HTR-8/SVneo (cell line): ENCODE measurements at places on chromosomes 12 and 14.

DNA sequence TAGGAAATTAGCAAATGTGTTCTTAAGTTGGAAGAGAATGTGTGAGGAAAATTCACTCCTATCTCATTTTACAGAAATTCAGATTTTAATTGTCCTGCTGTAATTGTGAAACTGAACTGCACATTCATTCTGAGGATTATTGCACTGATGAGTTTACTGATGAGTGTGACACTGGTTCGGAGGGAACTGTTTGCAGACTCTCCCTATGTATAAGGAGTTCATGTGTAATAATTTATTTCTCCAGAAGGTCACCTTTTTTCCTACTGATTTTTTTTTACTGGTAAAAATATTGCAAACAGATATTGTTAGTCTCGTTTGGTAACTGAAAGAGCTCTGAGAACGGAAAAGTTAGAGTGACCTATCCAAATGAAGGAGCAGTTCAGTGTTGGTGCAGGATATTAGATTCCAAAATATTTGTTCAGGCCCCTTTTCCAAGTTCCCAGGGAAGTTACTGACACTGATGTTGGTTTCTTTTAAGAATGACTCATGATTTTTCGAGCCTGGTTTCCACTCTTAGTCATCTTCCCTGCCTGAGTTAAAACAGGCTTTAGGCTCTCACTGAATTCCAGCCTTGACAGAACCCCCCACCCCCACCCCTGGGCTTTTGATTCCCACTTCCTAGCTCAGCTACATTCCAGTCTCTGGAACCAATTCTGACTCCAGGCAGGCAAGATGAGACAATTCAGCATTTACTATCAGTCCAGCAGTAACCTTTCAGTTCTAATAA, 18.4 kb downstream of the ANO6 start:
- peak; percentile 79 for DNase-seq

DNA sequence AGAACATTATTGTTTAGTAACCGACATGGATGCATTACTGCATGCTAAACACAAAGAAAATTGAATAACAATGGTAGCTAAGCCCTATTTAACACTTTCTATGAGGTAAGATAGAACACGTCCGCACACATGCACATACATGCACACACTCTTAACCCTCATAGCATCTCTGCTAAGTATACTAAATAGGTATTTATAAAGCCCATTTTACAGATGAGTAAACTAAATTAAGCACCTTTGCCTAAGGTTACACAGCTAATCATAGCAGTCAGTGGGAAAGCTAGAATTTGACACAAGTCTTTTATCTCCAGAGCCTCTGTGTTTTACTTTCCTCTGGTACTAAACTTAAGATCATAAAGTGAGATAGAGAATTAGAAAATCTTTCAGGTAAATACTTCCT, 435.0 kb downstream of the EGLN3 start:
- no peak for DNase-seq

DNA sequence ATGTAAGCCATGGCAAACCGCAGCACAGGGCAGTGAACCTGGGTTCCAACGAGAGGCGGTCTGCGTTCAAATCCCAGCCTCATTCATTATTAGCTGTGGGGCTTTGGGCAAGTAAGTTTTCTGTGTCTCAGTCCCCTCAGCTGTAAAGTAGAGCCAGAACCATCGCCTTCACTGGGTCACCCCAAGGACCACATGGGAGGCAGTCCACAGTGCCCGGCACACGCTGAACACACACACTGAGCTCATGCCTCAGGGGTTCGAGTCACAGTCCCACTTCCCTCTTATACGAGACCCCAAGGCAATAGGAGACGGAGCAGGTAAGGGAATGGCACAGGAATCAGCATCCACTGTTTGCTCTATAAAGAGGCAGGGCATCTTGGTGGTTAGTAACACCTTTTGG, 19.1 kb downstream of the LRTM2 start:
- DNase-seq: no peak

DNA sequence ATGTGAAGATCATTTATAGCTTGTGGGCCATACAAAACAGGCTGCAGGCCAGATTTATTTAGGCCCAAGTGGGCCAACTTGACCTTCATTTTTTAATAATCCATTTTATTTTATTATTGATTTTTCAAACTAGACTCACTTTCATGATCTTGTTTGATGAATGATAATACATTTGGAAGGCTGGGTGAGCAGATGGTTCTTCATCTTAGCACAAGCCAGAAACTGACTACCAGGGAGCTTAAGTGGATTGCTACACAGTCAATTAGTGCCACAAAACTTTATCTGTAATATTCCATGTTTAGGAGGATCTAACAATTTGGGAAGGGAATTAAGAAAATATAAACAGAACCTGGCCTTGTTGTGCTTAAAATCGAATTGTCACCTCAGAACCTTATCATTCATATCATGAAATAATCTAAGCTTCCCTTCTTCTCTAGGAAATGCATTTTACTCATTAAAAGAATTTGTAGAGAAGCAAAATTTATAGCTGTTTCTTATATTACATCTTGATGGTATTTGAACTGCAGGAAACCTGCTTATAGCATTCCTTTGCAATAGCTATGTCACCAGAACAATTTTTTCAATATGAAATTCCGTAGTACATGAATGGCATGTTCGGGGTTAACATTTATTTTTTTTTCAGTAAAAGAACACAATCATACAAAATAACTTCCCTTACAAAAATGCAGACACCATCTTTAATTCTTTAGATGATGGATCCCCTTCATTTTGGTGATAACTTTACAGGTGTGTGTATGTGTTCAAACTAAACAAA, 62.0 kb upstream of the CSRP2 start:
- DNase-seq: no peak

- no peak for DNase-seq
Observed at GRCh38 chr12:20453756-20454310, 85.5 kb downstream of the PDE3A start.

DNA sequence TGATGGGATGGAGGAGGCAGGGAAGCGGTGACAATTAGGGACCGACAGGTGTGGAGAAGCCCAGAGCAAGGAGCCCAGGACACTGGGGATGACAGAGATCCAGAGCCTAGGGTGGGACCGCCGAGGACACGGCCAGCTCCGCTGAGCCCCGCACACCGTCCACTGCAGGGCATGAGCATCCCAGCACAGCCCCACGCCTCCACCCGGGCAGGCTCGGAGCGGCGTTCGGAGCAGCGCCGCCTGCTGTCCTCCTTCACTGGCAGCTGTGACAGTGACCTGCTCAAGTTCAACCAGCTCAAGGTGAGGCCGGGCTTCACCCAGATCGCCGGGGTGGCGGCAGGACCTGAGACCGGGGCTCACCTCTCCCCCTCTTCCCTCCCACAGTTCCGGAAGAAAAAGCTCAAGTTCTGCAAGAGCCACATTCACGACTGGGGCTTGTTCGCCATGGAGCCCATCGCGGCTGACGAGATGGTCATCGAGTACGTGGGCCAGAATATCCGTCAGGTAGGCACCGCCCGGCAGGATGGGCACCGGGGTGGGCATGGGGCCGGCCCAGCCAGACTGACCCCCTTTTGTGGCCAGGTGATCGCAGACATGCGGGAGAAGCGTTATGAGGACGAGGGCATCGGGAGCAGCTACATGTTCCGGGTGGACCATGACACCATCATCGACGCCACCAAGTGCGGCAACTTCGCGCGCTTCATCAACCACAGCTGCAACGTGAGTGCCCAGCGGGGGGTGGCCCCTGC, 23.7 kb downstream of the SETD1B start:
- no peak for DNase-seq

DNA sequence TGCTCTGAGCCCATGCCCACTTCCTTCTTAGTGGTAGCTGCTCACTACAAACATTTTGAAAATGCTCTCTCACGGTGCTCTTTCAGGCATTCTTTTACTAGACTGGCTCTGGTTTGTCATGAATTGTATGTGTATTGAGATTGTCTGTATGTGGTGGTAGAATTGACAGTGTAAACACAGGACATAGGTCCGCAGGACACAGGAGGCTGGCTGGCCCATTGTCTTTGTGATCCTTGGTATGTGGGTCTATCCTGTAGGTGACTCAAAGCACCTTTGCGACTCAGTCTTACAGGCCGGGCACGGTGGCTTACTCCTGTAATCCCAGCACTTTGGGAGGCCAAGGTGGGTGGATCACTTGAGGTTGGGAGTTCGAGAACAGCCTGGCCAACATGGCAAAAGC, 250.9 kb downstream of the C12orf75 start:
- DNase-seq: no peak

- DNase-seq: no peak
Observed at GRCh38 chr14:78992867-78993266, 822.7 kb downstream of the NRXN3 start.

DNA sequence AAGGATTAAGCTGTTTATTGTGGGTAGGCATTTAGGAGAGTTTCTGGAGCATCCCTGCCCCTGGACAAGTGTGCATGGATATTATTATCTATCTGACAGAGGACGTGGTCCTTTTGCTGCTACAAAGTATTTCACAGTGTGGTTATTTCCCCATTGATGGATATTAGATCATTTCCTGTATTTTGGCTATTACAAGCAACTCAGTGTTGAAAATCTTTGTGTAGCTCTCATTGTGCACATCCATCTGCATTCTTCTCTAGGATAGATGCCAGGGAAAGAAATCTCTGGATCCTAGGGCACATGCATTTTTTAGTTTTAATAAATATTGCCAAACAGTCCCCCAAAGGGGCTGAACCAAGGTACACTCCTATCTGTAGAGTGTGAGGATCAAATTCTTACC, 154.3 kb upstream of the SRRM4 start:
- no peak for DNase-seq

- no peak for DNase-seq
Observed at GRCh38 chr12:42510823-42511222, 78.7 kb downstream of the PRICKLE1 start.
